Myocyte (in vitro differentiated cells): ENCODE measurements at places on chromosomes 16 and 17. TPM values are rescaled to one million over a fixed set of nuclear protein-coding genes. Genes with fewer than 3 reads are reported as not detected.

Gene IL34
- total RNA-seq = 20.0 and 67.8 TPM in 2 replicates

Gene SLFN11
- total RNA-seq = 6.5 and 15.1 TPM in 2 replicates

Gene DNAH2
- total RNA-seq = 0.11 TPM in 1 of 2 replicates, not detected in the other

Gene OTOP2
- not detected in 2 replicates for total RNA-seq

Gene CALB2
- 0.94 TPM in 1 of 2 replicates, not detected in the other for total RNA-seq

Gene CA5A
- total RNA-seq = not detected in 2 replicates

Gene TEDC2
- total RNA-seq = 5.7 and 10.4 TPM in 2 replicates

Gene TMIGD1
- total RNA-seq = not detected in 2 replicates

Gene GPR179
- total RNA-seq = 0.03 and 0.05 TPM in 2 replicates

Gene HS3ST4
- not detected in 2 replicates for total RNA-seq

Gene WNT9B
- total RNA-seq = not detected in 2 replicates

Gene RNF43
- total RNA-seq = not detected in 2 replicates

Gene KRTAP4-5
- total RNA-seq = not detected in 2 replicates

Gene CBFB
- 54.1 and 75.1 TPM in 2 replicates for total RNA-seq

Gene GHDC
- total RNA-seq = 16.1 and 26.5 TPM in 2 replicates

Gene KCNH4
- not detected in 2 replicates for total RNA-seq

Gene MYH8
- 715 and 853 TPM in 2 replicates for total RNA-seq

Gene CSH1
- not detected in 2 replicates for total RNA-seq

Gene KRTAP4-6
- not detected in 2 replicates for total RNA-seq

Gene CCDC137
- 12.5 and 16.5 TPM in 2 replicates for total RNA-seq

Gene FBXO39
- not detected in 2 replicates for total RNA-seq

Gene TBC1D26
- total RNA-seq = 0.05 TPM in 1 of 2 replicates, not detected in the other

Gene IKZF3
- total RNA-seq = not detected in 2 replicates

Gene KRTAP1-3
- total RNA-seq = not detected in 2 replicates

Gene SDR42E1
- 0.62 and 1.0 TPM in 2 replicates for total RNA-seq

Gene CD300LB
- total RNA-seq = not detected in 2 replicates

Gene TNFRSF13B
- not detected in 2 replicates for total RNA-seq

Gene PMP22
- total RNA-seq = 31.3 and 32.8 TPM in 2 replicates

Gene NUP93
- 114 and 151 TPM in 2 replicates for total RNA-seq

Gene UBE2Z
- 69.2 and 71.4 TPM in 2 replicates for total RNA-seq

Gene PDE6G
- not detected in 2 replicates for total RNA-seq

Gene C1QTNF8
- not detected in 2 replicates for total RNA-seq

Gene EVI2A
- 48.6 and 59.2 TPM in 2 replicates for total RNA-seq

Gene STRADA
- 14.2 and 16.3 TPM in 2 replicates for total RNA-seq

Gene CCL3
- 1.5 TPM in 1 of 2 replicates, not detected in the other for total RNA-seq

Gene AIPL1
- total RNA-seq = not detected in 2 replicates

Gene DNAI2
- not detected in 2 replicates for total RNA-seq

Gene SBK1
- 3.7 and 4.3 TPM in 2 replicates for total RNA-seq

Gene CDC6
- total RNA-seq = 2.6 and 3.8 TPM in 2 replicates

Gene ASPA
- total RNA-seq = 0.03 and 0.05 TPM in 2 replicates

Gene HOXB8
- 11.8 and 13.8 TPM in 2 replicates for total RNA-seq

Gene MT1M
- not detected in 2 replicates for total RNA-seq

Gene RPRML
- total RNA-seq = 1.3 and 2.5 TPM in 2 replicates

Gene C16orf74
- 0.16 TPM in 1 of 2 replicates, not detected in the other for total RNA-seq

Gene KRTAP4-1
- total RNA-seq = not detected in 2 replicates

Gene TNFRSF12A
- total RNA-seq = 217 and 325 TPM in 2 replicates

Gene KRTAP1-1
- 0.21 TPM in 1 of 2 replicates, not detected in the other for total RNA-seq

Gene KRTAP9-2
- total RNA-seq = not detected in 2 replicates

Gene OR3A3
- total RNA-seq = not detected in 2 replicates

Gene ATXN7L3
- total RNA-seq = 55.4 and 60.5 TPM in 2 replicates

Gene MARCHF10
- 0.47 TPM in 1 of 2 replicates, not detected in the other for total RNA-seq

Gene LPCAT2
- total RNA-seq = 5.8 and 6.2 TPM in 2 replicates

Gene ABI3
- total RNA-seq = not detected in 2 replicates

Gene ICAM2
- total RNA-seq = 1.2 and 2.0 TPM in 2 replicates

Gene GSDMA
- not detected in 2 replicates for total RNA-seq

Gene RHBDF1
- 92.1 and 103 TPM in 2 replicates for total RNA-seq

Gene SPIRE2
- total RNA-seq = 2.3 and 2.4 TPM in 2 replicates

Gene KRT17
- total RNA-seq = 0.32 and 2.4 TPM in 2 replicates

Gene SPNS2
- 0.47 and 0.56 TPM in 2 replicates for total RNA-seq
